ENCODE measurements at places on chromosomes 7 and 10.

GRCh38 chr7:25025218-25025671 lies 45.3 kb upstream of the OSBPL3 start:
- DNase-seq, result peak; percentile 28

- DNase-seq, result no peak
Observed at GRCh38 chr7:77823787-77824186, 25.2 kb downstream of the PHTF2 start.

- DNase-seq, result no peak
Observed at GRCh38 chr7:37084303-37084702, 360.0 kb upstream of the AOAH start.

GRCh38 chr10:101829561-101830315 lies 11.5 kb upstream of the OGA start:
- no peak for DNase-seq

DNA sequence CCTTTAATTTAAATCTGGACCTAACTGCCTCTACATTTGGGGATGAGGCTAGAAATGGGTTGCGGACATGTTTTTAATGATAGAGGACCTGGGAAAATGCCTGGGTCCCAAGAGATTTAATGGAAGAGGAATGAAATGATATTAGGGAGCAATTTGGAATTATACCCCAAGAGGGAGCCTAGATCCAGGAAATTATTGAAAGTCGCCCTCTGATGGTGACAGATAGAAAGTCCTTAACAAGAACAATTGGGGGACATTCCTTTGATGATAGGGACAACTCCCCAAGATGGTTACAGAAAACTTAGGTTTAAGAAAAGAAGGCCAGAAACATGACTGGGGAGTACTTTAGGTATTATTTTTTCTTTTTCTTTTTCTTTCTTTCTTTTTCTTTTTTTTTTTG lies 9.5 kb upstream of the TSGA13 start:
- DNase-seq, result no peak

- no peak for DNase-seq
Observed at GRCh38 chr10:29621161-29621560, 13.6 kb downstream of the SVIL start.

DNA sequence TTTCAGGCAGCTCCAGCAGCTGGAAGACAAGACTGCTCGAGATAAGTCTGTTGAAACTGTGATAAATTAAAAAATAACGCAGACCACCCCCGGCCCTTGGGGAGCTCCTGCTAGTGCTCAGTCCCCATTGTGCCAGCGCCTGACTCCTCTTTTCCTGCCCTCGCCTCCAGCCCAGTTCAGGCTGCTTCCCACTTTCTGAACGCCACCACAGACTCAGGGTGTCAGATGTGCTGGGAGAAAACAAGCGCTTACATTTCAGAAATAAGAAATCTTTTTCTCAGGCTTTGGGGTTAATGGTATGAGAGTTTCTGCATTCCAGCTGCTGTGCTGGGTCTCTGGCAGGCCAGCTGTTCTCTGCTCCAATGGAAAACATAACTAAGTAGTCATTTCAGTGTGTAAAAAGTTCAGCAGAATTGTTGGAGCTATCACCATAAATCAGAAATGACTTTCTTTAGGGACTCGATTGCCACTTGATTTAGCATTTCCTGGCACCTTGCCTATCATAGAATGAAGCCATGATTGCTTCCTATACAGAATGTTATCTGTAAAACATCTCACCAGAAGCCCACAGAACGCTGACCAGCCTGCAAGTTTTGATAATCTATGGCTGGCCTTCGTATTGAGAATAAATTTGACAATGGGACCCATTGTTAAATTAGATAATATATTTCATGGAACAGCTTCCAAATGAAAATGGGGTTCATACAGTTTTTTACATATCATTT lies 257.0 kb upstream of the ZNF32 start:
- peak; percentile 50 for DNase-seq

Data from renal cortex interstitium (tissue), 15 donors.